ENCODE measurements at places on chromosomes 6 and 20. TPM values are rescaled to one million over a fixed set of nuclear protein-coding genes. Genes with fewer than 3 reads are reported as not detected.

GRCh38 chr20:39109933-39110818 is 148.0 kb downstream of the DHX35 start:
- peak; percentile 32 for DNase-seq

DNA sequence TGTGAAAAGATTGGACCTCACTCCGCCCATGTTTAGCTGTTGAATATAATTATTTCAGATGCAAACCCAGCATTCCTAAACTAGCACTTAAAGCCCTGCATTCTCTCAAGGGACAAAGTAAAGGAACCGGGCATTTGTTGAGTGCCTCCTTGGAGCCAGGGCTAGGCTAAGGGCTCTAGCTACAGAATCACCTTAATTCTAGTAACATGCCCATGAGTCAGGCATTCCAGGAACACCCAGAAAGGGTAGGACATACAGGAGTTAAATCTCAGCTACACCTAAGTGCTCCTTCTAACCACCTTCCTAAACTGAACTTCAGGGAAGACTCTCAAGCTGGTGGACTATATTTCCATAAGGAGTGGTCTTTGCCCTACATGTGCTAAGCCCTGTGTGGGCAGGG is 89.4 kb downstream of the SLC24A3 start:
- DNase-seq: peak; percentile 18

Gene CDSN
- total RNA-seq: not detected

DNA sequence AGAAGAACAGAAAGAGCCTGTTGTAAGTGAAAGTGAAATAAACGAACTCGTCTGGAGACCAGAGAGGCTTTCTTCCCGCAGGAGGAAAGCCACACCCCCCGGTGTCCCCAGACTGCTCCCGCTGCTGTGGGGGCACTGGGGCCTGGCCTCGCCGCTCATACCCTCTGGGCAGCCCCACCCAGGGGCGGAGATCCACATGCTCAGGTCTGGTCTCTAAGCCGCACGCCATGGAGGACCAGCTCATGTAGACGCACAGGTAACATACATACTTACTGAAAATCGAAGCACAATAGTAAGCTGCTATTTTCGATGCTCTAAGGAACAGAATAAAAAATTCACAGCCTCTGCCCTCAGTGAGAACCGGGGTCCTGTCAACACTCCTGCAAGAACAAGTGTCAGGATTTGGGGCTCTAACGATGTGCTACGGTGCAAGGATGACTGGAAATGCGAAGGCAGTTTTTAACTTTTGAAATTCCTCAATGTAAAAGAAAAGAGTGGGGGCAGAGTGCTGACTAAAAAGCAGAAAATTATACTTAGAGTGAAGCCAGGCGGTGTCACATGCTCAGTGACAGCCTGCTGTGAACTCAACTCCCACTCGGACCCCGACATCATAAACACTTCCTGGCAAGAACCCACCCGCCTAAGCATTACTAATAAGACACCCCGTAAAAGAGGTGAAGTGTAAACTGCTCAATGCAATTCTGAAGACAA is 110.5 kb downstream of the IRF4 start:
- no peak for DNase-seq

DNA sequence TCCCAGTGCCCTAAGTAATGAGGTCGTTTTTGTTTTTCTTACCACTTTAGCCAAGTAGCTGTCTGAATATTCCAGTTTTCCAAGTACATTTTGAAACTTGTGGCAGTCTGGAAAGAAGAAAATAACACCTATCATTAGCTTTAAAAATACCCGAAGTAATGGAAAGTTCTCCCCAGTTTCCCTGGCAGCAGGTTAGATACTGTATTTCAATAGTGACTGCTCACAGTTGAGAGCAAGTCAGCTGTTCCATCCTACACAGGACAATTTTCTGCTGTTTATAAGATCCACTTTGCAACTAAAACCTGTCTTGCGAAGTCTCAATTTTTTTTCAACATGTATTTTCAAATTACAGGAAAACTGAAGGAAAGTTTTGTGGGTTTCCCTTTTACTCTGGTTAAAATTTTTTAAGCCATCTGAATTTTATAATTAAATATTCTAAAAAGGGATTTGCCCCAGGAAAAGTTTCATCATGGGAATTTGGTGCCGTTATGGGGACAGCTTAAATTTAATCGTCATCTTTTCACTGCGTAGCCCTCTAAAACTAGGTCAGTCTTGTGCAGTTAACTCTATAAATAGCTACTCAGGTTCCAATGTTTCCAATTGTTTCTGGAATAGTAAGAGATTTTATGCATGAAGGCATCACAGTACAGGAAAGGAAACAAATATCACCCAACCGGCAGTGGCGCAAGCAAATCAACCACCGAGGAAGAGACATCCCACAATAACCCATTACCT is 96.9 kb downstream of the MBOAT1 start:
- no peak for DNase-seq

- DNase-seq: no peak
These were observed 724.5 kb upstream of the FLRT3 start for GRCh38 chr20:15061955-15062354.

Gene CD2AP
- 33.4 TPM for total RNA-seq

DNA sequence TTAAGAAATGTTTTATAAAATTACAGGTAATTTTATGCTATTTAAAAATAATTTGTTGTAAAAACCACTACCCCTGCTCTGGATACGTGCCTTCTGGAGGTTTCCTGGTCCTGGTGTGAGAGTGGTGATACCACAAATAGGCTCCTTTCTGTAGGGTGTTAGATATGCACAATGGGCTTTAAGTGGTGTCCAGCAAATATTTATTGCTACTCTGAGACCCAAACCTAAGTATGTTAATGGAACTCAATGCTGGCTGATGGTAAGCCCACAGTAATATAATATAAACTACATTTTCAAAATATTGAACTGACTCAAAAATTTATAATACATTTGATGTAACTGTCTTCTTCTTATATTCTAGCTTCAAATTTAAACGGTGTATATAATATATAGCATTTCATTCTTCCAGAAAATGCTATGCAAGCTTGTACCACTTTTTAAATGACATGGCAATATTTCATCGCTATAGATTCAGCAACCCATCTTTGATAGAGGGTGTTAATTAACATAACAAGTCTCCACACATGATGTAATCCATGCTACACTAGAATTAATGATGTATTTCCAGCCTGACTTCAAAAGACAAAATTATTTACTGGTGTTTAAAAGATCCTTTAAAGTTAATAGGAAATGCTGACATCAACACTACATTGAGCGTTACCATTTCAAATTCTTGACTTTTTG is 161.9 kb downstream of the DST start:
- DNase-seq: no peak

Gene FKBP1C
- 1.1 TPM for total RNA-seq

Gene BPIFB4
- total RNA-seq: not detected

- DNase-seq: no peak
These were observed 95.6 kb downstream of the OPRM1 start for GRCh38 chr6:154134471-154135147.

- no peak for DNase-seq
These were observed 234.2 kb downstream of the NRN1 start for GRCh38 chr6:5772408-5773120.

DNA sequence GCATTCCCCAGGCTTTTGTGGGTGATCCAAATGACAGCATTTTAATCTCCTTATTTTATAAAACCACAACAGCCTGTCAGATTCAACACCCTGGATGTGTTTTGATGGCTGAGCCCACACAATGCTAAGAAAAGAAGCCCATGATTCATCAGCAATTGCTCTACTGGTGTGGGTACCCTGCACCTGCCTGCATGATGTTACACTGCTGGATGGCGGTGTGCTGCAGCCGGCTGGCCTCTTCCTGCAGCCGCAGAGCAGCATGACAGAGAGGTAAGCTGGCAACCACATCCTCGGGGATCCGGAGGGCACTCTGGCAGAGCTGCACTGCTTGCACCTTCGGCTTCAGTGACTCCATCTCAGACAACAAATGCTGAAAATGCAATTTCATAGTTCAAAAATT is 327.5 kb downstream of the SYNE1 start:
- DNase-seq: peak; percentile 69

DNA sequence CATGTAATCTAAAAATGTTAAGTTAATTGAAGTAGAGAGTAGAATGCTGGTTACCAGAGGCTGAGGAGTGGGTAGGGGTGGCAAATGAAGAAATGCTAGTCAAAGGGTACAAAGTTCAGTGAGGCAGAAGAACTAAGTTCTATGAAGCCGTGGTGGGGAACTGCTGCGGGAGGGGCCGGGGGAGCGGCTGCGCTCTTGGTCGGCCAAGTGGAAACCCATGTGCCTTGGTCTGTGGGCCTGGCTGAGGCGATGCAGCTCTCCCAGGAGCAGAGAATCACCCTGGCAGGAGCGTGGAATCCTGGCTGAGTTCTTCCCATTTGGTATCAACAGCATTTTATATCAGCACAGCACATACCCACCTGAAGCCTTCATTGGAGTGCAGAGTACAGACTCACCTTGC is 22.3 kb downstream of the TTLL2 start:
- no peak for DNase-seq

DNA sequence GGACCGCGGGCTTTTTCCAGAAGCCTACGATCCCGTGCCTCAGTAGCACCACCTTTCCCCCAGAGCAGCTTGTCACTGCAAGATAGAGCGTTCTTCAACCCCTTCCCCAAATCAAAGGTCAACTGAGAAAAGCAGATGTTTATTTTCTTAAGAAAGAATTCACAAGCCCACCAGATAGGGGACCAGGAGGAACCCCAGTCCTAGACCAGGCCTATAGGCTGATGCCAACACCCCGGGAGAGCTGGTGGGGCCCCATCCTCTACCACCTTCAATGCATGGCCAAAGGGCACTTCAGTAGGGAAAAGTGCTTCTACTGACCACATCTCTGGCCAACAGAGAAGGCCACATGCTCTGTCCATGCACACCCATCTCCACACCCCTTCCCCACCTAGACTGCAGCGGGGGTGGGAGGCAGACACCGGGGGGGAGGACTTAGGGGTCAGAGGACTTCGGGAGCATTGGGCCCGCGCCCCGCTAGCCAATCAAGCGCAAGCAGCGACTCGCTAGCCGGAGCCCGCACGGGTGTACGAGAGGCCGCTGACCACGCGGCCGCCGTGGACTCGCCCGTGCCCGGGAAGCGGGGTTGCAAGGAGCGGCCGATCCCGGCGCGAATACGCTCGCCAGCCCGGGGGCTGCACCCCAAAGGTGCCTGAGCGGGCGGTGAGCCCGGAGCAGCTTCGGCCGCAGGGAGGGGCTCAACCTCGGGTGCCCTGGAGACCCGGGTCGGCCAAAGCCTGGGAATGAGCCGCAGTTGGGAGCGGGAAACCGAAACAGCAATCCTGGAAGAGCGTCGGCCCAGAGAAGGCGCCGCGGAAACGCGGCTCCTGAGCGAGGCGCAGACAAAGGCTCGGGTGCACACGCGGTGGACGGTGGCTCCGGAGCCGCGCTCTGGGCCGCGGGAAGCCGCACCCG is 2.8 kb downstream of the PDE10A start:
- DNase-seq: no peak

GRCh38 chr6:163414117-163414945 is at the start of gene QKI:
TSS of gene QKI (plus strand) at chr6:163414718. CDS start at chr6:163415194, 476 bp downstream.
- peak; percentile 75 for DNase-seq

DNA sequence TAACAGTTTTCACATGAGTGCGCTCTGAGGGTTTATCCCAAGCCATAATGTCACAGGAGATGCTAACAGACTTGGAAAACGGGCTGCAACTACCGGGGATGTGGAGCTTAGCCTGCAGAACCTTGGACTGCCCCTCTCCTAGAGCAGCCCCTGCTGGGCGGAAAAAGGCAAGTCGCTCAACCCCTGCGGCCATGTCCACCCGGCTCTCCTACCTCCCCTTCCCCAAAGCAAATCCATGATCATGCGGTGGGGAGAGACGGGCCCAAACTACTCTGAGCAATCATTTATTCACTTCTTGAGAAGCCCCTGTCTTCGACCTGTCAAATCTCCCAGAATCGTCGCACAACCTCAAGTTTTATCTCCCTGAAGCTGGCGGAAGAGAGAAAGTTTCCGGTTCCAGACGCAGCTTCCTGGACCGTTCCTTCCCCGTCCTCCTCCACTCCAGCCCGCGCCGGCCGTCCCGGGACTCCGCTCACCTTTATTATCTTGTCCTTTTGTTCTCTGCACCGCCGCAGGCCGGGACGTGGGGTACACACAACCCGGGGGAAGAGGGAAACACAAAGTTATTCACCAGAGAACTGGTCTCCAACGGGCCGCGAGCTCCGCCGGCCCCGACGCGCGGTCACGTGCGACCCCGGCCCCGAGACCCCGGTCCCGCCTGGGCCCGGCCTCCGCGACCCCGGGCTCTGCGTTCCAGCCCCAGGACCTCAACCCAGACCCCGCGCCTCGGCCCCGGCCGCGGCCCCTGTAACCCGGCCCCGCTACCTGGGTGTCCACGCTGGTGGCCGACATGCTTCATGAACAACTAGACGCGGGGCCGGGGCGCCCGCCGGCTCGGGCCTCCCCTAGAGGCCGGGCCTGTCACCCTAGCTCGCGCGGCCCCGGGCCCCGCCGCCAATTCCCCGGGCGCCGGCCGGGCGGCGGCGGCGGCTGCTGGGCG is 560 bp downstream of the YTHDF1 start:
- DNase-seq: peak; percentile 57

GRCh38 chr20:4989570-4989969 is 11.7 kb downstream of the SLC23A2 start:
- DNase-seq: no peak

- no peak for DNase-seq
These were observed 147.0 kb downstream of the CDKAL1 start for GRCh38 chr6:20681243-20681684.

DNA sequence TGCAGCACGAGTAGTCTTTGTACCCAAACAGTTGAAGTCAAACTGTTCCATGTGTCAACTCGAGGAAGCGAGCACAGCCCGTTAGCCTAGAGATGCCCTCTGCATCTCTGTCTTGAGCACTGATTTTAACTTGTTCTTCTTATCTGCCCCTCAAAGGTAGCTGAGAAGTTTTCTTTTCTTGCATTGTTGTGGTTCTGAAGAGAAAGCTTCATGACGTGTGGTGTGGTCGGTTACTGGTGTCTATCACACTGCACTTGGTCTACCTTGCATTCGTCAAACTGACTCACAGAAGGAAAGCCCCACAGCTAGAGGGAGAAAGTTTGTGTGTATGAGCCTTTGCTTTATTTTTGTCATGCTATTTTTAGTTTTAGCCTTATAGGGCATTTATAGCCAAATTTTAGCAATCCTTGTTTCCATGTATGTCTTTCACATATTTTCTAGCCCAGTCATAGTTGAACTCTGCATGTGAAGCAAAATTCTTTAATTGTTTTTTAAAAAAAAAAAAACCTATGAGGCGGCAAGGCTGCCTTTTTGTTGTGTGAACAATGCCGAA is 115.1 kb downstream of the JAG1 start:
- peak; percentile 97 for DNase-seq

DNA sequence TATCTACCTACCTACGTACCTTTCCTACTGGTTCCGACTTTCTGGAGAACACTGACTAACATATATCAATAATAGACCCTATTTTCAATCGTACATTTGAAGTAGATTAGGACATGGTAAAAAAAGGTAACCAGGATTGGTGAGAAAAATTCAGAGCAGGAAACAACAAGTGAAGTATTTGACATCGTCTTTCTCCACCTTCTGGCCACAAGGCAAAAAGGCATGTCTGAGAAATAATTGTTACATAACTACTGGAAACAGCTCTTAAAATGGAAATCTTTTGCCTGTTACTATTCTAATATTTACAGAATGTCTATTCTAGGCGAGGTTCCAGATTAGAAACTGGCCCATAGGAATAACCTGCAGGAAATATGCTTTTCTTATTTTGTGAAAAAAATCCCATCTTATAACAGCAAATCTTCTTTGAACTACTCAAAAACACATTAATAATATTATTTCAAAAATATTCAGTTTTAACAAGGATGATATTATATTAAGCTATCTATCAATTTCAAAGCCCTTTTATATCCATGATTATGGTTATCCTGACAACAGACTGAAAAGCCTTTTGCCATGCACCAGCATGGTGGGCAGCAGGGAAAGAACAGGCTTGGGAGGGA is 80.8 kb downstream of the RCAN2 start:
- DNase-seq: peak; percentile 43

GRCh38 chr6:1027795-1028569 is 283.9 kb upstream of the FOXQ1 start:
- DNase-seq: peak; percentile 49

Gene LINC00237
- total RNA-seq: not detected

Gene EDEM2
- 80.3 TPM for total RNA-seq

All from M059J (cell line).